ENCODE measurements at places on chromosomes 1 and 21.

- no peak for DNase-seq
Measured at GRCh38 chr1:66275601-66276023, 258.3 kb upstream of the SGIP1 start.

GRCh38 chr1:50129201-50129600 is 20.5 kb downstream of the ELAVL4 start:
- no peak for DNase-seq

DNA sequence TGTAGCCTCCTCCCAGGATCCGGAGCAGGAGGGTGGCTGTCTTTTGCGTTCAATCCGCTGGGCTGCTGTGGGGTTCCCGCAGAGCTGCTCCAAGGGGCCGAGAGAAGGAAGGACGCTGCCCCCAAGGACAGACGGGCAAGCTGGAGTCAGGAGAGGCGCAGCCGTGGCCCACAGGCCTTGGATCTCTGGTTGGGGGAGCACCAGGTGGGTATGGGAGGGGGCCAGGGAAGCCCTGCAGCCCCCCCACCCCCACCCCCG is 15.9 kb upstream of the SKI start:
- DNase-seq, result no peak

DNA sequence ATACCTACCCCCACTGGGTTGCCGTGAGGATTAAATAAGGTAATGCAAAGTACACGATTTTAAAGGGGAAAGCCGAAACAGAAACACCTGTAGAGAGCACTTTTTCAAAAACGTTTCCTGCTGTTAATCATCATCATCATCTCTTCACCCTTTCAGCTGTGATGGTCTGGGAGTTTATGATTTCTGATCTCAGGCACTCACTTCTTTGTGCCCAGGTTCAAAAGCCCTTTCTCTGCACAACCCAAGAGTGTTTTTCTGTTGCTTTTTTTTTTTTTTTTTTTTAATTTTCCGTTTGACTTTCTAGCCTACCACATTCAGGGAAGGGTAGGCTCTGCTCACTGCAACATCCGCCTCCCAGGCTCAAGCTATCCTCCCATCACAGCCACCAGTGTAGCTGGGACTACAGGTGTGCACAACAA is 936 bp upstream of the UBXN11 start:
- DNase-seq, result no peak
